ENCODE measurements at places on chromosomes 4 and X.

DNA sequence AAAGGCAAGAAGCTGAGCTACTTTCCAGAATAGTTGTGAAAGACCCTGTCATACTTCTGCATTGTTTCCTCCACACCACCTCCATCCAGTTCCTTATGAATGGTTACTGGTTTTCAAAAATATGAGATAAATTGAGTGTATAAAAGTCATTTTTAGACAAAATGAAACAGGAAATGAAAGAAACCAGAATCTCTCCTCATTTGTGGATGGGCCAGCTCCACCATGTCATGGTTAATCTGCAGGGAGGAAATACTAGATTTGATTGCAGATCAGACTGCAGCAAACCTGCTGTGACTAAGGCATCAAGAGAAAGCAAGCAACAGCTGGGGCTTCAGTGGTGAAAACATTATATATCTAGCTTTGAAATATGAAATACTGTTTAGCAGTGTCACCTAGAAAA lies 23.8 kb downstream of the F9 start:
- no peak for DNase-seq

GRCh38 chr4:186030399-186030775 lies 38.6 kb upstream of the TLR3 start:
- DNase-seq = no peak

- DNase-seq = no peak
Observed at GRCh38 chrX:74493806-74494205, 72.5 kb downstream of the SLC16A2 start.

DNA sequence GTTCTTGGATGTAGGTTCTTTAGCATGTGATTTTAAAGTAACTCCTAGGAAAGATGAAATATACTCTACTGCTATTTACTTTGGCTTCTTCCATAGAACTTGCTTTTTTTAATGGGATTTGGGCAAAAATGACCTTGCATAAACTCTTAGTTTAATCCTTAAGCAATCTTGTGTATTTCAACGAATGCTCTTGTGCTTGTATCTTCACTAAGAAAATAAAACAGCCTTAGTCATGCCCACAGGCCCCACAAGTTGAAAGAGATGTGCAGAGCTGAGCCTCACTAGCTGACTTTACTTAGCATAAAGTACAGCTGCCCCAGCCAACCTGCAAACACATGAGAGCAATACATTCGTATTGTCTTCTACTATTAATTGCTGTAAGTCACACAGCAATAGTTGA lies 1609.2 kb downstream of the STIM2 start:
- DNase-seq = no peak

GRCh38 chr4:151718984-151719955 lies 41.5 kb downstream of the GATB start:
- no peak for DNase-seq
